ENCODE measurements at places on chromosomes 5 and 9.

DNA sequence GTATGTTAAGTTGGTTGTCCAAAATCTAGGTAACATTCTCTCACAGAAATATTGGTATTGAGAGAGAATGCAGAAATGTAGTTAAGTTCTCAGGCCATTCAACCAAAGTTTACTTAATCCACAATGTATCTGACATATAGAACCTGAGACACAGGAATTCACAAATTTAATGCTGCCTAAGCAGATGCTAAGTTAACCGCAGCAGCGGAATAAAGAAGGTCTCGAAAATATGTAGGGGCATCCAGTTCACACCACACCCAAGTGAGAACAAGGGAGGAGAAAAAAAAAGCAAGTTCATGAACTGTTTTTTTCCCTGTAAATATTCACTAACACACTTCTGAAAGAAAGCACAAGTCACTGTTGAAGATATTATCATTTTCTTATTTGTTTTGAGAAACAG is 194.0 kb downstream of the BNC2 start:
- DNase-seq = no peak

- no peak for DNase-seq
These were observed 88.8 kb downstream of the ANXA2R start for GRCh38 chr5:42951293-42951840.

DNA sequence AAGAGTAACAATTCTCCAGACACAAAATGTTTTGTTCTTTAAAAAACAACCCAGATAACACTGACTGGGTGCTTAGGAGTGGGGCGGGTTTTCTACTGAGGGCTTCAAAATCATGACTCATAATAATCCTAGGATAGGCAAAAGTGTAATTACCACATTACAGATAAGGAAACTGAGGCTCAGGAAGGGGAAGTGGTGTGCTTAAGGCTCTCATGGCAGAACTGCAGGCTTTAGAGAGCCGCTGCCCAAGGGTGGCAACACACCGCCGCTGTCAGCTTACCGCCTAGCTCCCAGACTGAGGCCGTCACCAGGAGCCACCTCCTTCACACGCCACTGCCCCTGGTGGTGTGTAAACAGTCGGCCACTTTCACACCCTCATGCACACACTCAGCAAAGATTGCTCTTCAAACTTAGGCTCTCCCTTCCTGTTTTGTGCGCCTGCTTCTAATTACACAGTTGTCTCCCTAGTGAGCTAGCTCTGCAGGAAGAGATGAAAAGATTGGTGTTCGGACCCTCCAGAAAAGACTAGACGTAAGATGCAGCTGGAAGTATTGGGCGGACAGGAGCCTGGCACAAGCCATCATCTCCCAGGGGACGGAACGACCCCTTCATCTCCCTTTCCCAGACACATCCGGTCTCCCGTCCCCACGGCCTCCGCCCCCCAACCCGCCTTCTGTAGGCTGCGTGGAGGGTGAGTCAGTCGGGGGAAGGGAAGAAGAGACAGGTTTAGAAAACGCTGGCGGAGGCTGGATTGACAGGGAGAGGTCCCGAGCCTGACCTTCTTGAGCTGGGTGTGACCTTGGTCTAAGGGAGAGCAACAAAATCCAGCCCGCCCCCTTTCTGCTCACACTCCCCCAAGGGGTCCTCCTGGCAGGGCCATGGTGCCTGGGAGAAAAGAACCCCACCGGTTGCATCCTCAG is 162.7 kb downstream of the SYK start:
- DNase-seq = no peak

- DNase-seq = no peak
These were observed 33.4 kb downstream of the MVB12B start for GRCh38 chr9:126360073-126360472.

GRCh38 chr9:7756088-7756487 is 43.5 kb downstream of the DMAC1 start:
- peak; percentile 8 for DNase-seq

- DNase-seq = no peak
These were observed 7.0 kb upstream of the HRCT1 start for GRCh38 chr9:35899021-35899420.

DNA sequence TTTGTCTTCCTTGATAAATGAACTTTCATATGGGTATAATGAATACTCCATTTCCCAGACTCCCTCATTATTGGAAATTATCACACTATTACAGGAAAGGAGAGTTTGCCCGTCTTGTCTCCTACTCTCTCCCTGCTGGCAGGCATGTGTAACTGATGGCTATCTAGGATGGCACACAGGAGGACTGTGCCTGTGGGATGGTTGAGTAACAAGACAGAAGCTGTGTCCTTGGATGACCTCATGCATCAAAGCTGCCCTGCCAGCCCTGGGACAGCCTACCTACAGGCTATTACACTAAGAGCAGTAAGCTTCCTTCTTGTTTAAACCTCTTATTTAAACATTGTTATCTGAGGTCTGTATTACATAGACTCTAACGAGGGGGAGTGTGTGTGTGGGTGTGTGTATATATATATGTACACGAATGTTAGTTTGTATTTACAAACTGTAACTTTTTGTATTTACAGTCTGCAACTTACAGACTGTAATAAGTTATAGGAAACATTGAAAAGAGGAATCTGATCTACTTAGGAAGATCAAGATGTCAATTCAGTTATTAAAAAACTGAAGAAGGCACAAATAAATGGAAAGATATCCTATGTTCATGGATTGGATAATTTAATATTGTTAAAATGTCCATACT is 247.6 kb upstream of the ACO1 start:
- DNase-seq = no peak

GRCh38 chr9:84738353-84738752 is 68.8 kb downstream of the NTRK2 start:
- DNase-seq = no peak

DNA sequence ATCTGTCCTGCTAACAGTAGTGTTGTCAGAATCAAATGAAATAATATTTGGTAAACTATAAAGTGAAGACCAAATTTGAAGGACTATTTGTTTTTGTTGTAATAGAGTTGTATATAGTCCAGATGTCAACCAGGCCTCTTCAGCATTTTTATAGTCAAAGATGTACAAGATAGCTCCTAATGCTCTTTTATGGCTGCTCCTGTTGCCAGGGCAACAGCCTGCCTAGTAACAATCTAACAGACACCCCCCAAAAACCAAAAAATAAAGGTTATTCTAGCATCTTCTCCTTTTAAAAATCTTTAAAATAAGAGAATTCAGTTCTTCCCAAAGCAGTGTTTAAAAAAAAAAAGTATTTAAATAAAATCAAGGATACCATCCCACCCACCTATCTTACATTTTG is 49.5 kb upstream of the MACIR start:
- no peak for DNase-seq

DNA sequence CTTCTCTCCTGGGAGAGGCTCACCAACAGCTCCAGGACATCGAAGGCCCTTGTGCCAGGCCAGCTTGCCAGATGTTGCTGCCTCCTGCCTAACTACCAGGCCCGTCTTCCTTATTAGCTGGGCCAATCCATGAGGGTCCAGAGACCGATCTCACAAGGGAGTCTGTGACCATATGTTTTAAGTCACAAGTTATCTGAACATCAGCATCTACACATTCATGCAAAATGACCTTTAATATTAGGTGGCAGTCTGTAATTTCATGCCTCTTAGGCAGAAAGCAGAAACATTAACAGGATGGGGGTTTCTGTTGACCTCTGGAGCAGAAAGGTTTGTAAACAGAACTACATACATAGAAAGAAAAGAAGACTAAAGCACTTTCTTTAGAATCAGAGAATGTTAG is 75.1 kb upstream of the SLC25A51 start:
- no peak for DNase-seq

- DNase-seq = no peak
These were observed 319.0 kb upstream of the PTGER4 start for GRCh38 chr5:40360685-40361084.

GRCh38 chr5:77379558-77380061 is 112.5 kb downstream of the WDR41 start:
- no peak for DNase-seq

- DNase-seq = no peak
These were observed 4.6 kb downstream of the RAPGEF6 start for GRCh38 chr5:131630208-131630962.

DNA sequence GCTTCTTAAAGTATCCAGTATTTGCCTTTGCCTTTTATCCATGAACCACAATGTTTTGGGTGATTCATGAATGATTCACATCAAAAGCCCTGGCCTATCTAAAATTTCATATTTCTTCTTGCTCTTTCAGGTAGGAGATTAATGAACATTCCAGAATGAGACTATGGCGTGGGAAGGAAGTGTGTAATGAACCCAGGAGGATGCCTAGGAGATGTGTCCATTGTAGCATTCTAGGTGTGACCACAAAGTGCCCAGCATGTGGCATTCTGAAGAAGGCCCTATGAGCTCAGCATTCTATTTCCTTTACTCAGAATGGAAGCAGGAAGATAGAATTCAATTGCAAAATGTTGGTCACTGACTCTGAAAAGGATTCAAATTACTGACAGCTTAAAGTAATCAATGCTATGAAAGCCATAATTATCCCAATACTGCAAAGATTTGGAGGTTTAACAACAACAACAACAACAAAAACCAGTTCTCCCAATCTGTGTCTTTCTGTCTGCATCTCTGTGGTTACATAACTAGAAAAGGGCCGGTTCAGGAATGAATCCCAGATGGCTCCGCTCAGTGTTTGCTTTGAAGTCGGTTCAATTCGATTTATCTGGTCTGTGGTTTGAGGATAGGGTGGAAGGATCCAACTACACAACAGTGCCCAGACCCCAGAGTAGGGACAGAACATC is 126.7 kb downstream of the FOXD1 start:
- peak; percentile 96 for DNase-seq

GRCh38 chr9:98118640-98119601 is at the start of gene TRIM14:
Gene TRIM14 (minus strand): TSS chr9:98119222. CDS start chr9:98119188, 34 bp downstream.
- peak; percentile 46 for DNase-seq

GRCh38 chr9:6945816-6946215 is 188.0 kb downstream of the KDM4C start:
- DNase-seq = no peak

Measured in RCC 7860 (cell line).